ENCODE measurements at places on chromosomes 4 and X. TPM values are rescaled to one million over a fixed set of nuclear protein-coding genes. Genes with fewer than 3 reads are reported as not detected.

DNA sequence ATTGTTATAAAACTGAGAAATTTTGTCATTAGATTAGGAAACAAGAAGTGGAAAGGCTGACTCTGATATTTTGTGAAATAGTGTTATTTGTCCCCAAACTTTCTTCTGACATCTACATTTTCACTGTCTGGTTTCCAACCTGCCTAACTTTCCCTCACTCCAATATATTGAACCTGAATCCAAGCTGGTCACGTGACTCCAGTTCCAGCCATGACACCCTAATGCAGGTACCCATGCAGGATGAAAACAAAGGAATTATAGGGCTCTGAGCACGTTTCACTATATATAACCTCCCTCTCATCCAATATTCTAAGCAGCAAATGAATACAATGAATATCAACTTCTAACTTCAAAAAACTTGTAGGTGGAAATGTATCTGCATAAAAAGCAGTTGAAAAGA is 231.6 kb downstream of the TLL1 start:
- DNase-seq = no peak

DNA sequence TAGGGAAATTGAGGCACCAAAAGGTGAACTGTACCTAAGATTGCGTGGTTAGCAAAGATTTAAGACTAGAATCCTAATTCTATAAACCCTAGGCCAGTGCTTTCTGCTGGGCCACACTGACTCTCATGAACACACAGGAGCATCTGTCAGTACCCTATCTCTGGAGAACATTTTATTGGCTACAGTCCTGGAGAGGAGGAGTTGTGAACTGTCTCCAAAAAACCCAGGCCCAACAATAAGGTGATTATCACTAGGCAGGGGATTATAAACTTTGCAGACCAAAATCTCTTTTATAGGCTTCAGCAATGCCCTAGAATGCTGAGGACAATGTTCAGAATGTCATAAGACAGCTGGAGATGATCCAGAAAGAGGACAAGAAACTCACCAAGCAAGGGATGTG is 24.1 kb downstream of the OPHN1 start:
- DNase-seq = no peak

CCKAR gene
- total RNA-seq = not detected

ENPEP gene
- total RNA-seq = not detected

- no peak for DNase-seq
Measured at GRCh38 chr4:70538869-70539268, 20.5 kb downstream of the AMTN start.

LIMCH1 gene
- total RNA-seq = not detected

GRCh38 chrX:28582511-28582910 is 4.7 kb upstream of the IL1RAPL1 start:
- DNase-seq = no peak

P2RY4 gene
- total RNA-seq = not detected

DNA sequence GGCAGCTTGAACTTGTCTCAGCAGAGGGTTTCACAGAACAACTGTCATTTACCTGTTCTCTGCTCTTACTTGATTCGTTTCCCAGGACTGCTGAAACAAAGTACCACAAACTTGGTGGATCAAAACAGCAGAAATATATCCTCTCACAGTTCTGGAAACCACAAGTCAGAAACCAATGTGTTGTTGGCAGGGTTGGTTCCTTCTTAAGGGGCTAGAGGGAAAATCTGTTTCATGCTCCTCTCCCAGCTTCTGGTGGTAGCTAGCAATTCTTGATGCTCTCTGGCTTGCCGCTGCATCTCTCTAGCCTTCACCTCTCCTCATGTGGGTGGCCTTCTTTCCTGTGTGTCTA is 4.7 kb downstream of the TLR8 start:
- no peak for DNase-seq

DNA sequence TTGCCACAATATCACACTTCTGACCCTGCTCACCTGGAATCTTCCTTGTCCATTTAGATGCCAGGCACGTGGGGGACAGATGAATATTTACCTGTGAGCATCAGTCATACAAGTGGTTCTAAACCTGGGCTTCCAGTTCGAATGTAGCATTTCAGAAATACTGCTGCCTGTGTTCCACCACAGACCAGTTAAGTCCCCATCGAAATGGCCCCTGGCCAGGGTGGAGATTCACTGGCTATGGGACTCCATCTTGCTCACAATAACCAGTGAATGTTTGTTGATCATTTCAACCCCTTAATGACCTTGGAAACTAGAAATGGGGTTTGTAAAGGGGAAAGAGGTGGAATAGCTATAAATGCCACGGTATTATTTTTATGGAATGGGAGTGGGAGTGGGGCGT is 73.8 kb downstream of the CLDN34 start:
- DNase-seq = no peak

GRCh38 chrX:39156051-39156450 is 354.8 kb downstream of the MID1IP1 start:
- no peak for DNase-seq

EFHC2 gene
- 1.8 TPM for total RNA-seq

C4orf51 gene
- total RNA-seq = not detected

GRCh38 chr4:160848901-160849760 is 1314.7 kb downstream of the FSTL5 start:
- no peak for DNase-seq

GPR82 gene
- not detected for total RNA-seq

GRCh38 chrX:115948018-115948923 is 222.3 kb upstream of the AGTR2 start:
- DNase-seq = no peak

GRCh38 chr4:154478128-154478527 is 13.5 kb downstream of the DCHS2 start:
- DNase-seq = no peak
